Chondrocyte (in vitro differentiated cells): ENCODE measurements at places on chromosomes 13 and 19. TPM values are rescaled to one million over a fixed set of nuclear protein-coding genes. Genes with fewer than 3 reads are reported as not detected.

DNA sequence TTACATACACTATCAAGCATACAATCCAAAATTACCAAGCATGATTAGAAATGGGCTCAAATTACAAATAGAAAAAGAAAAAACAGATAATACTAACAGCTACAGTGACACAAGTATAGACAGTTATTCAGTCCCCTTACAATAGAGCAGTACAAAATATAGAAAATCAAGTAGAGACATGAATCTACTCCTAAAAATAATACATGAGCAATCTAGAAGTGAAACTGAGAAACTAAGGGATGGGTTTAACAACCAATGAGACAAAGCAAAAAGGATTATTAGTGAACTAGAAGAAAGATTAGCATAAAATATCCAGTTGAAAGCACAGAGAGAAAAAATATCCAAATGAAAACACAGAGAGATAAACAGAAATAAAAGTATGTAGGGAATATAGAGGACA, 426.7 kb downstream of the TBC1D4 start:
- no peak overlapping the region for H3K4me3 ChIP-seq
- DNase-seq = no peak
- H3K27me3 ChIP-seq = no peaks in the 10 kb centered on the region
- no peak overlapping the region for H3K27ac ChIP-seq
- H3K4me1 ChIP-seq = peaks cover 16% of the 10 kb centered on the region

GRCh38 chr19:30932854-30933253, 416.4 kb downstream of the TSHZ3 start:
- no peak overlapping the region for H3K27ac ChIP-seq
- no peaks in the 10 kb centered on the region for H3K27me3 ChIP-seq
- H3K4me3 ChIP-seq = no peak overlapping the region
- H3K4me1 ChIP-seq = no peaks in the 10 kb centered on the region
- H3K36me3 ChIP-seq = no peaks in the 10 kb centered on the region
- DNase-seq = no peak

GRCh38 chr13:110416131-110417025, 109.3 kb downstream of the COL4A2 start:
- peak overlapping the region; percentile 95 for H3K27ac ChIP-seq
- H3K27me3 ChIP-seq = no peaks in the 10 kb centered on the region
- H3K4me1 ChIP-seq = peaks cover 96% of the 10 kb centered on the region
- H3K4me3 ChIP-seq = peak overlapping the region; percentile 13

DNA sequence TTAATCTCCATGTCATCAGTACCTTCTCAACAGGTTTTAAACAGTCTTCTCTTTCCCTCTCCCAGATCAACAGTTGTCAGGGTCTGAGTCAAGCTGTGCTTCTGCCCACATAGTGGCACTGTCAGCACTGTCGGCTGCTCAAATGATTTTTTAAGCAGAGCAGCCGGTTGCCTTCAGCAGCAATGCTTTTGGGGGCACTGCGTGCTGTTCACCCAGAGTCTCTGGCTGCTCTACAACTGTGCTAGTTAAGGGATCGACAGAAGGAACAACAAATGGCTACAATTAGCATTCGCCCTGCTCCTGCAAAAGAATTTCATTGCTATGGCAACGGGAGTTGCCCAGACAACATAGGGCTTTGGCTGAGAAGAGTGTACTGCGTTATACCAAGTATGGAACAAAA, 412.9 kb downstream of the DIAPH3 start:
- peaks cover 21% of the 10 kb centered on the region for H3K4me1 ChIP-seq
- H3K27ac ChIP-seq = peak overlapping the region; percentile 88
- H3K36me3 ChIP-seq = no peaks in the 10 kb centered on the region
- no peaks in the 10 kb centered on the region for H3K27me3 ChIP-seq
- no peak for DNase-seq

DNA sequence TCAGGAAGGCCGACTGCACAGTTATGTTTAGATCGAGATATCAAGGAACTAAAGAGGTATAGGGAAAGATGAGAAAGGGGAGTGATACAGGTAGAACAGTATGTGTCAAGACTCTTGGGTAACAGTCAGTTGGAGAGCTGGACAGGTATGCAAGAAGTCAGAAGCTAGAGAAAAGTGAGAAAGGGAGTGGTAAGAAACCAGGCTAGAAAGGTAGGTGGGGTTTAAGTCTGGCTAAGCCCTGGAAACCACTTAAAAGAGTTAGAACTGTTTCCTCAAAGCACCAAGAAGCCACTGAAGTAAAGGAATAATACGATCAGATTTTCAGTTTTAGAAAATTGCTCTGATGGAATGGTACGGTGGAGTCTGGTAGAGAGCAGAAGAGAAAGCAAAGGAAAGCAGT, 196.4 kb downstream of the VWA8 start:
- H3K4me3 ChIP-seq = no peak overlapping the region
- peaks cover 6% of the 10 kb centered on the region for H3K36me3 ChIP-seq
- H3K4me1 ChIP-seq = no peaks in the 10 kb centered on the region
- H3K27me3 ChIP-seq = no peaks in the 10 kb centered on the region
- DNase-seq = no peak

- peaks cover 5% of the 10 kb centered on the region for H3K27me3 ChIP-seq
- no peak overlapping the region for H3K4me3 ChIP-seq
- H3K36me3 ChIP-seq = peaks cover 11% of the 10 kb centered on the region
- H3K27ac ChIP-seq = no peak overlapping the region
Measured at GRCh38 chr19:31361728-31362127, 12.5 kb upstream of the TSHZ3 start.

- H3K4me3 ChIP-seq = no peak overlapping the region
- DNase-seq = no peak
- H3K4me1 ChIP-seq = peaks cover 17% of the 10 kb centered on the region
- H3K36me3 ChIP-seq = peaks cover 6% of the 10 kb centered on the region
- H3K27me3 ChIP-seq = peaks cover 72% of the 10 kb centered on the region
- no peak overlapping the region for H3K27ac ChIP-seq
Measured at GRCh38 chr13:26762745-26763345, 2.3 kb upstream of the GPR12 start.

DNA sequence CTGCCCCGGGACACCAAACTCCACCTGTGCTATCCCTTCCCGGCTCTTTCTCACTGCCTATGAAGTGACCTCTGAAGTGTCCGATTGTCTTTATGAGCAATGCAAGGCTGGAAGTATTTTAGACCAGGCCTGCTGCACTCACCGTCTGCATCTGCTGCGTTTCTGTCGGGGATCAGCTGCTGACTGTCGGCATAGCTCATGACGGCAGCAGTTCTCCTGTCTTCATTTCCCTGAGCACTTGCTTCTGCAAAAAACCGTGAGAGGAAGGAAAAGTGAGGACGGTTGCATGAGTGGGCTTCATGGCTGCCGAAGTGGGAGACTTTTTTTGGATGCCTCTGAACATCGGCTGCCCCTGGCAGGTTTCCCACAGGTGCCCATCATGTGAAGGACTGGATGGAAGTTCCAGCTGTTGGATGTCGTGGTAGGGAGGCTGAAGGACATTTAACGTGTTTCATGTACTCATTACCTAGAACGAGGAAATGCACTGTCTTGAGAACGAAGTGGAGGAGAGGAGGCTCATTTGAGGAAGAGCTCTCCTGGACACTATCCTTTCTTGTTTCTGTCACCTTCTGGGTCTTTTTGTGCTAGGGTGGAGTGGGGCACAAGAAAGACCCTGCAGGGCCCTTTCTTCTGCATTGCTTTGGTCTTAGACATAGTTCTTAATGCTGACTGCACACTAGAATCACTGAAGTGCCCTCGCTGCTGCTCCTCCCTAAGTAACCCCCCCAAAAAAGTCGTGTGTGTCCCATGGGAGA, 94.7 kb downstream of the RNASEH2B start:
- H3K4me3 ChIP-seq = no peak overlapping the region
- H3K36me3 ChIP-seq = no peaks in the 10 kb centered on the region
- H3K27me3 ChIP-seq = peaks cover 11% of the 10 kb centered on the region
- no peak overlapping the region for H3K27ac ChIP-seq
- DNase-seq = no peak
- peaks cover 6% of the 10 kb centered on the region for H3K4me1 ChIP-seq

- H3K27ac ChIP-seq = no peak overlapping the region
- no peaks in the 10 kb centered on the region for H3K27me3 ChIP-seq
- no peaks in the 10 kb centered on the region for H3K36me3 ChIP-seq
- no peak for DNase-seq
Measured at GRCh38 chr19:13437919-13438618, 68.2 kb downstream of the CACNA1A start.

DNA sequence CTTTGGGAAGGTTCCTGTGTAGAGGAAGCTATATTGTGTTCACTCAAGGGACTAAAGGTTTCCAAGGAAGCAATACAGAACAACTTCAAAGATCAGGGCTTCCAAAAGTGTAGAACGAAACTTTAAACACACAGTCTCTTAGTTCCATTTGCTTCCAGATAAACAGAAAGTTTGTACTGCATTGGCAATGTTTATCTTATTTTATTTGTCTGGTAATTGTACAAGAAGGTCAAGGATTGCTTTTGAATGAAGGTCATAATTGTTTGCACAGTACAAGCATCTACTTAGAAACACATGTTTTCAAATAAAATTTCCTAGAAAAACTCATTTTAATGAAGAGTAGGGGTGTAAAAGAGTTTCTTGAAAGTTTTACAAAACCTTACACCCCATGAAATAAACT, 712.7 kb upstream of the SGCG start:
- H3K4me3 ChIP-seq = no peak overlapping the region
- DNase-seq = no peak
- H3K27ac ChIP-seq = no peak overlapping the region
- H3K4me1 ChIP-seq = peaks cover 18% of the 10 kb centered on the region

GRCh38 chr13:99834246-99834645, 137.3 kb downstream of the ZIC5 start:
- H3K27me3 ChIP-seq = peaks cover 4% of the 10 kb centered on the region
- H3K36me3 ChIP-seq = no peaks in the 10 kb centered on the region
- H3K4me3 ChIP-seq = no peak overlapping the region
- H3K27ac ChIP-seq = no peak overlapping the region

DNA sequence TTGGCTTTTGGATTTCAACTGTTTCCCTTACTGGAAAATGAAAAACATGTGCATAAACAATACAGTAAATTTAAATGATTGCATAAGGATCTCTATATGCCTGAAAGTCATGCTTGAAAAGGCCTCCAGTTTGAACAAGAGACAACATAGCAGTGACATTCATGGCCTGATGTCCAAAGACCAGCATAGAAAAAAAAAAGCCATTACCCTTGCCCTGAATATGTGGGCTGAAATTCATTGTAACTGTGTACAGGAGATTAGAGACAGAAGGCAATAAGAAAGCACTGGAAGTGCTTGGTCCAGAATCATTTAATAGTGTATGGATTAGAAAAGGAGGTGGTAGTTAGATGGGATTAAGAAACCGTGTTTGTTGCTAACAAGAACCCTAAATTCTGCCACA, 15.4 kb downstream of the MIR17HG start:
- no peak overlapping the region for H3K4me3 ChIP-seq
- peaks cover 17% of the 10 kb centered on the region for H3K4me1 ChIP-seq
- no peak overlapping the region for H3K27ac ChIP-seq
- no peaks in the 10 kb centered on the region for H3K36me3 ChIP-seq
- no peak for DNase-seq

GRCh38 chr19:2600914-2601870, 101.3 kb downstream of the GNG7 start:
- DNase-seq = peak; percentile 57
- no peak overlapping the region for H3K4me3 ChIP-seq
- peaks cover 1% of the 10 kb centered on the region for H3K36me3 ChIP-seq
- H3K27me3 ChIP-seq = no peaks in the 10 kb centered on the region

- no peak for DNase-seq
- H3K4me1 ChIP-seq = peaks cover 51% of the 10 kb centered on the region
- peaks cover 4% of the 10 kb centered on the region for H3K27me3 ChIP-seq
- peak within 1 kb of the TSS; percentile 81 for H3K4me3 ChIP-seq
- peak within 1 kb of the TSS; percentile 93 for H3K27ac ChIP-seq
- H3K36me3 ChIP-seq = peaks cover under 1% of the 10 kb centered on the region
Measured at GRCh38 chr19:54137699-54138488, at the start of gene CNOT3. TSS of gene CNOT3 (plus strand) at chr19:54137762. CDS start at chr19:54142979, 5,217 bp downstream.

DNA sequence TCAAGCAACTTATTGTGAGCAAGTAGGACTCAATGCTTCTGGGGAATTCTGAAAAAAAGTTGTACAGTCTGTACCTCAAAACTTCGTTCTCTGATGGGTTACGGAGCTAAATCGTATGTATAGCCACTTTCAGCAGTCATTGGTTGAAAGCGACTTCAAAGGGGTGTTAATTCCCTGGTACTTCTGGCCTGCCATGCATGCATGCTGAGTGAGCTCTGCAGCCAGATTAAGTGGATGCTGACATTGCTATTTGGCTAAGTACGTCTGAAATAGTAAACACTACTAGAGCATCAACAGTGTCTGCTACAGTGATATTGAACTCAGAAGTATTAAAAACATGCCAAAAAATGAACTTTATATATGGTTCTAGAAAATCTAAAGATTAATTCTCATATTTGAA, 1183.1 kb upstream of the PCDH20 start:
- H3K27ac ChIP-seq = no peak overlapping the region
- no peaks in the 10 kb centered on the region for H3K36me3 ChIP-seq
- no peak for DNase-seq

GRCh38 chr19:45442778-45443461, 19.2 kb upstream of the ERCC1 start:
- no peak for DNase-seq
- no peaks in the 10 kb centered on the region for H3K27me3 ChIP-seq
- no peaks in the 10 kb centered on the region for H3K36me3 ChIP-seq
- H3K27ac ChIP-seq = peak overlapping the region; percentile 99

DNA sequence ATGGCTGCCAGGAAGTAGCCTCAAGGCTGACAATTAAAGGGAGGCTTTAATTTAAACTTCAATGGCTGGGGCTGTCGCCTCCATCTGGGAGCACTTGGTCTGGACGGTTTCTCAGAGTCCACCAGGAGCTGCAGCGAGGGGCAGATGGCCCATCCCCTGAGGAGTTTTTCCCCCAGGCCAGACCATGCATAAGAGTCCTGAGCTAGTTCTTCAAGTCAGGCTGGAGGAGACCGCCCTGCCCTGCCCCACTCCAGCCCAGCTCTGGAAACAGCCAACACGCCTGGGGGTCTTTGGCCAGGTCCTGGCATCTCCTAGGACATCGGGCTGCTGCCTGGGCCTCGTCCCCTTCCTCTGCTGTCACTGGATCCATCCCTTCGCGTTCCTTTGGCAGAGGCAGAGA, 5.3 kb upstream of the ACTN4 start:
- H3K4me3 ChIP-seq = no peak overlapping the region
- H3K36me3 ChIP-seq = no peaks in the 10 kb centered on the region
- peaks cover 5% of the 10 kb centered on the region for H3K4me1 ChIP-seq
- no peak for DNase-seq
- H3K27ac ChIP-seq = no peak overlapping the region

DNA sequence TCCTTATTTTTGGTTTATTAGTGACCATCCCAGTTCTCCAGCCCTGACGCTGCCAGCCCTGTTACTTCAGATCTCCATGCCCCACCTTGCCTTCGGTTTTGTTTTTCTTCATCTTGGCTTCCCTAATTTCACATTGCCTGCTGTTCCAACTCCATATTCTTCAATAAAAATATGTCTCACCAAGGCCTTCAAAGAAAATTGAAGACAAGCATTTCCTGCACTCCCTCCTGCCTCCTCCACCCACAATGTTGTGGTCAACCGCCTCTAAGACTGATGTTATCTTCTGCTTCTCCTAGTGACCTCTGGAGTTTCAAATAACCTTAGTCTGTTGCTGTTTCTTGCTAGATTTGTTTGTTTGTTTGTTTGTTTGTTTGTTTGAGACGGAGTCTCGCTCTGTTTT, 14.6 kb downstream of the PLD3 start:
- H3K27me3 ChIP-seq = no peaks in the 10 kb centered on the region
- H3K36me3 ChIP-seq = peaks cover 8% of the 10 kb centered on the region
- DNase-seq = no peak
- peak overlapping the region; percentile 2 for H3K27ac ChIP-seq
- H3K4me3 ChIP-seq = no peak overlapping the region
- peaks cover 25% of the 10 kb centered on the region for H3K4me1 ChIP-seq

Gene MISP
- total RNA-seq = 1.5 to 2.2 TPM (median 1.6 TPM) in 3 replicates

Gene CEACAM3
- total RNA-seq = not detected in 3 replicates

Gene F10
- 1.9 to 2.0 TPM in 2 of 3 replicates, not detected in the other for total RNA-seq

Gene CYP2F1
- not detected in 3 replicates for total RNA-seq

Gene TSKS
- total RNA-seq = not detected in 3 replicates

Gene SERTM1
- not detected in 3 replicates for total RNA-seq

Gene LGALS7
- not detected in 3 replicates for total RNA-seq
